Ureter (tissue), 1 donor: ENCODE measurements at places on chromosomes 5 and 9.

DNA sequence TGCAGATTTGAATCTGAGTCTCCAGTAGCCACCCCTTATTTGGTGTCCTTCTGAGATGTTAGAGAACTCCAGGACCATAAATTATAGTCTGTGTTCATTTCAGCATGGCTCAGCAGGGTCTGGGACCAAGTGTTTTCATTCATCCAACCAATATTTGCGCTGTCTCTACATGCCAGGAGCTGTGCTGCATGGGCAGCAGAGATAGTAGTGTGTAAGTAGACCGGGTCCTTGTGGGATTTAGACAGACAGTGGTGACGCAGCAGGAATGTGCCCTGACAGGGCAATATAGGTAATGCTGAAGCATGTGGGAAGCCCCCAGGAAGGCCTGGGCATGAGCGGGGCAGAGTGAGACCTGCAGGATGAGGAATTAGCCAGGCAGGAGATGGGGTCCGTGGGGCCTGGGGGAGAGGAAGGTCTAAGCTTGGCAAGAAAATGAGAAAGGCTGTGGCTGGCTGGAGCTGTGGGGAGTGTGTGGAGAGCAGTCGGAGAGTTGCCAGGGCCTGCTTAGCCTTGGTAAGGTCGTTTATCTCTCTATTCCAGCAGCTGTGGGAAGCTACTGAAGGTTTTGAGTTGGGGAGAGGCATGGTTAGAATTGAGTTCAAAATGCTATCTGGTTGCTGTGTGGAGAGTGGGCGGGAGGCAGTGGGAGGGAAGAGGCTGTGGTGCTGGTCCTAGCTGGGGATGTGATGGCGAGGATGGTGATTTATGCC is 16.8 kb downstream of the STXBP1 start:
- DNase-seq = no peak

DNA sequence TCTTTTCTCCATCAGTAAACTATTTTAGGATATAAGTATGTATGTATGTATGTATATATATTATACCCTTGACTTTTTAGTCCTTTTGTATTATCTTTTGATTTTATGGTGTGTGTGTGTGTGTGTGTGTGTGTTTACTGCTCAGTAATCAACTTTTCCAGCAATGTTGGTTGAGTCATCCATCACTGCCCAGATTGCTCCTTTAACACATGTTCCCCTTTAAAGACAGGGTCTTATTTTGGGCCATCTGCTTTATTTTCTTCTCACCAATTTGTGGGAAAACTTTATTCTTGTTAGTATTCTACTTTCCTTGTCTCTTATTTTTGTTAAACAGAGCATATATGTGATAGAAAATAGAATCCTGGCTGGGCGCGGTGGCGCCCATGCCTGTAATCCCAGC is 28.1 kb downstream of the ANKRD33B start:
- no peak for DNase-seq

DNA sequence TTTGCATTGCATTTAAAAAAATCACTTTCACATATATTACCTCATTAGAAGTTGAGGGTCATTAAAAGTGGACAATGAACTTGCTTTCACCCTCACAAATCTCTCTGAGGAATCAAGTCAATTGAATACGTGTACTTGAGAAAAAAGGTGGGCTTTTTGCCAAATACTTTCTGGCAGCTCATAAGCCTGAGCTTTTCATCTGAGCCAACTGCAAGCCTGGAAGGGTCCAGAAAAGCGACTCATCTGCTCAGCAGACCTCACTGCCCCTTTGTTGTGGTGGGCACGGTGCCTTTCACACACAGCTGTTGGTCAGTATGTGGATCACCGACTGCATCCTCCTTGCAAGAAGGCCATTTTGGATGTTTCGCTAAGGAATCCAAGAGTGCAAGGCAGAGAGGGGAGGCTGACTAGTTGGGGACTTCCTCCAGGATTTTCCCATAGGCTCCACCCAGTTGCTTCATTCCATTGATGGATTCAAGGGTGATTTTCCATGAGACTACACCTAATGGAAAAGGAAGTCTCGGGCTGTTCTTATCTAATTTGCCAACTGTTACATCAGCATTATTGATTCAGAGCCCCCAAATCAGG is 564.7 kb downstream of the PDE4D start:
- DNase-seq = no peak

DNA sequence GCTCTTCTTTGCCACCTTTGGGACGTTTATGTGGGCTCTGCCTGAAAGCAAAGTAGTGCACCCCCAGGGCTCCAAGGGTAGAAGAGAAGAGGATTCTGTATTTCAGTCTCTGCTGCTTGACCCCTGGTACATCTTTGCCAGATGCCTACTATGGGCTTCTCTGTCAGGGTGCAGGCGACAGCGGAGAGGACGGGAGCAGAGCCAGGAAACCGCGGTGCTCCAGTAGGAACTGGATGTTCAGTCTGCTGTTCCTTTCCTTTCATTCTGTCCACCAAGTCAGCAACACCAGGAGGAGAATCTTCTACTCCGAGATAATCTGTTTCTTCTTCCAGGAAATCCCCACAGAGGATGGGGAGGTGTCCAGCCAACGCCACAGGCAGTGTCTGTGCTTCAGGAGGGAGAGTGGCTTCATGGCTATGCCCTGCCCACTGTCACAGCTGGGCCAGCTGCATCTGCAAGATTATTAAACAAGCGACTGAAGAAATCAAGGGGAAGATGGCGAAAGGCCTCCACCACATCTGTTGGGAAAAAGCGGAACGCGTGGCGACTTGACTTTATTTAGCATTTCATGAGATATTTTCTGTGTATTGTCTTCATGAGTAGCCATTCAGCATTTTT is 398.3 kb downstream of the IRX1 start:
- no peak for DNase-seq

DNA sequence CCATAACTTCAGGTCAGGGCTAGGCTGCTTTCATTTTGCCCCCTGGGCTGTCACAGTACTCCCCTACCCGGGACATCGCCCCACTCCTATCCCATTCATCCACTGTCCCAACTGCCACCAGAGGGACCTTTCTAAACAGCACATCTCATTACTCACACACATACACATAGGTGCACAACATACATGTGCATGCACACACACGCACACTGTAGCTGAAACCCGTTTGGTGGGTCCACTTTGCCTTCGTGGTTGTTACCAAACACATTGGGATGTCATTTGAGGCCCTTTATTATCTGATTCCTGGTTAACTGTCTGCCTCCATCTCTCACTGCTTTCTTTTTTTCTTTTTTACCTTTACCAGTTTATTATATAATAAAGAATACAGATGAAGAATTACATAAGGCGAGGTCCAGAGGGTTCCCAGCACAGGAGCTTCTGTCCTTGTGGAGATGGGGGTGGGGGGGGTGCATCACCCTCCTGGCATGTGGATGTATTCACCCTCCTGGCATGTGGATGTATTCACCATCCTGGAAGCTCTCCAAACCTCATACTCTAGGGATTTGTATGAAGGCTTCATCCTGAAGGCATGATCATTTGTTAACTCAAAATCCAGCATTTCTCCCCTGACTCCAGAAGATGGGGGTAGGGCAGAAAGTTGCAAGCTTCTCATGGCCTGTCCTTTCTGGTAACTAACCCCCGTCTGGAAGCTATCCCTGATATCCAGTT is 186.0 kb downstream of the GOLPH3 start:
- no peak for DNase-seq

DNA sequence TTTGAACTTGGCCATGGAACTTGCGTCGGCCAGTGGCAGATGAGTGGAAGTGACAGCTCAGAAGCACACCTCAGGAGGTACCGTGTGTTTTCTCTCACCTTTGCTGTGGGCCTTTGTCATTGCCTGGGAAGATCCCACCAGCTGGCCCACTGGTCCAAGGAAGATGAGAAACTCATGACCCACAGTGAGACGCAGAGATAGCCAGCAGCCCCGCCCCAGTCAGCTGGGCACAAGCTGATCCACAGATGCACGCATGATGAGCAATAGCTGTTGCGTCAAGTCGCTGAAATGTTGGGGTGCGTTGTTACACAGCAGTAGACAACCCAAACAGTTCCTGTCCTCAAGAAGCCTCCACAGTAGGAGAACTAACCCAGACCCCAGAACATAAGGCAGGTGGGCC is 30.8 kb upstream of the UNC5A start:
- DNase-seq = no peak

DNA sequence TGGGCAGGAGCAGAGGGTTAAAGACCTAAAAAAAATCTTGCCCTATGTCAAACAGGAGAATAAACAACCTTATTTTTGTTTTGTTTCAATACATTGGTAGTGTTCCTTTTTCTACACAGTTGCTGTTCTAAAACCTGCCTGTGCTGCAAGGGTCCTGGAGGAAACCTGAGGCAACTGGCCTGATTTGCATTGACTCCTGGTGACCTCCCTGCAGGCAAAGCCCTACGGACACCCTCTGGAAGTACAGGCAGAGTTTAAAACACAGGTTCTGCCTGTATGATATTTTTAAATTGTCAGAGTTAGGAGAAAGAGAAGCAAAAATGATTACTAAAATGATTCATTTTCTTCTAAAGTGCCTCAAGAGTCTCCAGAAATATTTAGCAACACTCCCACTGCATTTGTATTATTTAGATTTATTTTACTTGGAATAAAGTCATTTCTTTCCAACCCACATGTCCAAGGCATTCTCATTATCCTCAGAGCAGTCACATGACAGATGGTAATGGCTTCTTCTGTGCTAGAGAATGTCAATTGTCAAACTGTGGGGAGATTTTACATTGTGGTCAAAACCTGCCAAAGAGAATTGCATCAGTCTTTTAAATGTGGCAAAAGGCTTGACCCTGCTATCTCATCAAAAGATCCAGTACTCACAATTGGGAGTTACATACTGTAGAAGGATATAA is 559.6 kb downstream of the CETN3 start:
- no peak for DNase-seq
